ENCODE measurements at places on chromosomes 2 and 18.

DNA sequence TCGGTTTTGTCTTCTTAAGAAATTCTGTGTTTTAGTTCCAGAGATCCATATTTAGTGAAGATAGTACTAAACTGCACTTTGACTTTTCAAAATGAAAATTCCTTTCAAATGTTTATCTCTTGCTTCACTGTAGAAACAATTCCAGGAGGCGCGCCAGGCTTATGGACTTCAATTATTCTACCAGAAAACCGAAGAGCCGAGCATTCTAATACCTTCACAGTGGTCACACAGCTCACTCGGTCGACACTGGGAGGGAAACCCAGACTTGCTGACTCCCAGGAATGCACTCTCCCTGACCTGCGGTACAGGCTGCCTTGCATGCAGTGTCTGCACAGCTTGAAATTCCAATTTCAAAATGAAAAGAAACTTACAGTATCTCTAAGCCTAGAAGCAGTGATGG lies 119.9 kb upstream of the PIEZO2 start:
- no peak for DNase-seq

DNA sequence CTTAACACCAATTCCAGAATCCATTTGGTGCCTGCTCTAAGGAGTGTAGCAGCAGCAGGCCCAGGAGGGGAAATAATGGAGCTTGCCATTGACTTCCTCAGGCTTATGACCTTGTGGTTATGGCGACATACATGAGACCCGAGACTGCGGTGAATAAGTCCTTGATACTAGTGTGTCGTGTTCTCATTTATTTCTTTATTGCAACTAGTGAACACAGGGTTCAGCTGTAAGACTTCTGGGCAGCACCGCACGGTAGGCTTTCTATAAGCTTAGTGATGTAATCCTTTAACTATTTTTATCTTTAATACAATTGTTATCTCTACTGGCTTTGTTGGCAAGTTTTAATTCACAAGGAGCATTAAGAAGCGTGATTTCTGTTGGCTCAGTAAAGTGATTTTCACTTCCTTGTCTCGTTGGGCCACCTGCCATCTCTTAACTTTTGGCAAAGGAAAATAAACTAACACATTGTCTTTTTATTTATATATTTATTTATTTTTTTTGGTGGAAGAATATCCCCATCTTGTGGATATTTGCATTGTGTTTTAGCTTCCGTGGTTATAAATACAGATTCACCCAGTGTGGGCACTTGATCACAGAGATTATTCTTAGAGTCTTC lies 139.8 kb downstream of the LTBP1 start:
- DNase-seq = no peak

DNA sequence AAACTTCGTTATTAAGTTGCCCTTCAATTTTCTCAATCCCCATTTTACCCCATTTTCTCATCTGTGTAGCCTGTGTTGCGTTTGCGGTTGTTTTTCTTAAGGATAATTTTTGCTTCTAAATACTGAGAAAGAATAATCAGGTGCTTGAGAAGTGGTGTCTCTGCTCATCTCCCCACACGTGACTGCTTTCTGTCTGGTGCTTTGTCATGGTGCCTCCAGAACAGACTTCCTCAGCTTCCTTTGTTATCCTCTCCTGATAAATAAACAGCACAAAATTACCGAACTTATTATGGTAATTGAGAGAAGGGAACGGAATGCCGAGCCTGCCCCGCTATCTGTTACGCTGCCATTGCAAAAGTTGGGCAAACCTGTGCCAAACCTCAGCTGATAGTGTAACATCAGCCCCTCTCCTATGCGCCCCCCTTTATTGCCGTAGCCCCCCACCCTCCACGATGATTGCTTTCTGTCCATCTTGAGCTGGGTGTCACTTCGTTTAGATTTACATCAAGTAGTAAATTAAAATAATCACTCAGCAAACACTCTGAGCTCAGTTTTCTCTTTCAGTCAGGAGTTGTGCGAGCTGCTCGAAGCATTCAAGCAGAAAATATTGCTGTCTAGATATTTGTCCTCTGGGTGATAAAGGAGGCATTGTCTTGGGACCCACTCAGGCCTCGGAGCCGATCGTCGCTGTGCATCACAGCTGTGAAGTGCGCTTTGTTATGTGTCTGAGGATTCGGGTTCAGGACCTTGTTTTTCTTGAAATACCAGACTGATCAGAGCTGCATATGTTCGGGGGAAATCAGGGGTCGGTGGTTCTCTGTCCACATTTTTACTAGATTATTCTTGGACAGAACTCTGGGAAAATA lies 1008.5 kb upstream of the FANCL start:
- no peak for DNase-seq

GRCh38 chr2:239152916-239153305 lies 247.9 kb downstream of the HDAC4 start:
- no peak for DNase-seq

DNA sequence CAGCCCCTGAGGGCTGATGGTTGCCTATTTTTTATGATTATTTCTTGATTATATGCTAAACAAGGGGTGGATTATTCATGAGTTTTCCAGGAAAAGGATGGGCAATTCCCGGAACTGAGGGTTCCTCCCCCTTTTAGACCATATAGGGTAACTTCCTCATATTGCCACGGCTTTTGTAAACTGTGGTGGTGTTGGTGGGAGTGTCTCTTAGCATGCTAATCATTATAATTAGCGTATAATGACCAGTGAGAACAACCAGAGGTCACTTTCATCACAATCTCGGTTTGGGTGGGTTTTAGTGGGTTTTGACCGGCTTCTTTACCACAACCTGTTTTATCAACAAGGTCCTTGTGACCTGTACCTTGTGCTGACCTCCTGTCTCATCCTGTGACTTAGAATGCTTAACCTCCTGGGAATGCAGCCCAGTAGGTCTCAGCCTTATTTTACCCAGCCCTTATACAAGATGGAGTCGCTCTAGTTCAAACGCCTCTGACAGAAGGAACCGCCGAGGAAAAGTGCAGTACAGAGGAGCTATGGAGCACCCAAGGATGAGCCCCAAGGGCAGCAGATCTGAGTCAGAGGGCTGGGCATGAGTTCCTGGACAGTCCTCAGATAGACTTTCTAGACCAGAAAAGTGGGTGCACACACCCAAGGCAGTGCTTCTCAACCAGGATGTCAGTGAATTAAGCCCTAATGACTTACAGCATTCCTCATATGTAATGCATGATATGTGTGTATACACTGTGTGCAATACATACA lies 37.1 kb upstream of the ASAP2 start:
- no peak for DNase-seq

DNA sequence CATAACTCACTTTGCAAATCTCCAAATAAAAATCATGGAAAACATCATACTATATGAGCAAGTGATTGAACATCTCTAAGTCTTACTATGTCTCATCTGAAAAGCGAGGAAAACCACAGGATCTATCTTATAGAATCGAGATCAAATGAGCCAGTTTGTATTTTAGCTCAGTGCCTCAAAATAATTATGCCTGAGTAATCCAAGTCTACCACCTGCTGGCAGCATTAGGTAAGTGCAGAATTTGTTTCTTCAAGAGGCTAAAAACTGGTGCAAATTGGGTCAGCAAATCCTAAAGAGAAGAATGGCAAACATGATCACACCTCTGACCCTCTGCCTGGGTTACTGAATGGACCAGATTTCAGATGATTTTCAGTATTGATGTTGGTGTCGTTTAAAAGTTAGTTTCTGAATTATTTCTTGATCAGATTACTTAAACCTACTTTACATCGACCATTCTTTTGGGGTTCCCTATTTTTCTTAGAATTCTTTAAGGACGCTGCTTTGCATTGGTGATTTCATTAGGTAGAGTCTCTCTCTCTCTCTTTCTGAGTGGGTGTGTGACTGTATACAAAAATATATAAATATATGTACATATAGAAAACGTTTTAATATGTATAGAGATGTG lies 12.7 kb upstream of the FHOD3 start:
- DNase-seq = no peak

GRCh38 chr2:198945496-198945895 lies 512.2 kb downstream of the SATB2 start:
- DNase-seq = no peak

- no peak for DNase-seq
Observed at GRCh38 chr2:175063741-175064140, 58.6 kb upstream of the CHN1 start.

- no peak for DNase-seq
Observed at GRCh38 chr18:56028514-56028913, 440.5 kb upstream of the TCF4 start.

Data from stimulated activated CD4-positive, alpha-beta T cell treated with anti-CD3 and anti-CD28 coated beads, Interleukin-4, amount 100 ng/mL, for 1 hour (primary cell).